ENCODE measurements at places on chromosomes 1 and 21.

DNA sequence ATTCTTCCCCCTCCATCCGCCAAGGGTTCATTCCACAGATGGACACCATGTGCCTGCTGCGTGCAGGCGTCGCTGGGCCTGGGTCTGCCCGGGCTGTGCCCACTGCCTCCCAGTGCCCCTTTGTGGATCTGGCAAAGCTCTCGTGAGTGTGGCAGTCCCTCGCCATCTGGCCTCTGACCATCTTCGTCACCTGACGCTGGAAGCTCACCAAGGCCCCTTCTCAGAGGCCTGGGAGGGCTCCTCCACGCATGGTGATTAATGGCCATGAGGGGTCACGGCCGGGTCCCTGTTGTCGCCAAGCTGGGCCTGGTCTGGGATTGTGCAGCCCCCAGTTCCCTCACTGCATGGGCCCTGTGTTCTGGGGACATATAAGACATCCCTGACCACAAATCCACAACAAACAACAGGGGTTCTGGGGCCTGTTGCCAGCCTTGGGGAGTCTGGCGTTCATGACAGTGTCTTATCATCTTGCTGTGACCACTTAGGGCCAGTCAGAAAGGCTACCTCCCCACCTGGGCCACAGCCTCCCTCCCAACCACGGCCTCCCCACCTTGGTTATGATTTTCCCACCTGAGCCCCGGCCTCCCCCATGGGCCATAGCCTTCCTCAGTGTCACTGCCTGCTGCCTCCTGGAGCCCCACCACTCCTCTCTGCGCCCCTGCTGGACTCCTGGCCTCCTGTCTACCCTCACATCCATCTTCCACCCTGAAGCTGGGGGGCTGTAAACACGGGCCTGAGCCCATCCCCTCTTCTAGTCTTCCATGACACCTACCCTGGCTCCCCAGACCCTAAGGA lies 27.9 kb downstream of the SLC45A1 start:
- DNase-seq = no peak

DNA sequence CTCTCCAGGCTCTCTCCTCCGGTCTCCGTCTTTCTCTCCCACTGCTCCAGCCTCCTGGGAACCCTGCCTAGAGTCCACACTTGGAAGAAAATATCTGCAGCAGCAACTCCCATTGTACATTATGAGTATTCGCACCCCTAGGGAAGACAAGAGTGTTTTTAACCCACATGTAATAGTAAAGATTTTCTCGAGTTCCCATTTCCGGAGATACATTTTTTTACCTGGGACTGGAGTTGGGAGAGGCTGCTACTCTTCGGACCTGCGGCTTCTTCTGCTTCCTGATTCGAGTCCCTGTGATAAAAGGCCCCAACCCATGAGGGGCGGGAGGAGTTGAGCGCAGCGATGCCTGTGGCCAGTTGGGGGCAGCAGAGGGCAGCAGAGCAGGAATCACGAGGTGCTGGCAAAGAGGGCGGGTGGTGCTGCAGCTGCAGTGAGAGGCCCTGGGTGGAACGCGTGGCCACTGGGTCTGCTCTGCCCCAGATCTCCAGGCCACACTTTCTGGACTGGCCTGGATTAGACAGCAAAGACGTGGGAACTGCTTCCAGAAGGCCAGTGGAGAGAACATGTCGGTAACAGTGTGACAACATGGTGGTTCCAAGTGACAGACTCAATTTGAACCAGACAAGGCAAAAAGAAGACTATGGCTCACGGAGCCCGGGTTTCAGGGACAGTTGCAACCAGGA lies 221.0 kb upstream of the CSF3R start:
- DNase-seq = no peak

DNA sequence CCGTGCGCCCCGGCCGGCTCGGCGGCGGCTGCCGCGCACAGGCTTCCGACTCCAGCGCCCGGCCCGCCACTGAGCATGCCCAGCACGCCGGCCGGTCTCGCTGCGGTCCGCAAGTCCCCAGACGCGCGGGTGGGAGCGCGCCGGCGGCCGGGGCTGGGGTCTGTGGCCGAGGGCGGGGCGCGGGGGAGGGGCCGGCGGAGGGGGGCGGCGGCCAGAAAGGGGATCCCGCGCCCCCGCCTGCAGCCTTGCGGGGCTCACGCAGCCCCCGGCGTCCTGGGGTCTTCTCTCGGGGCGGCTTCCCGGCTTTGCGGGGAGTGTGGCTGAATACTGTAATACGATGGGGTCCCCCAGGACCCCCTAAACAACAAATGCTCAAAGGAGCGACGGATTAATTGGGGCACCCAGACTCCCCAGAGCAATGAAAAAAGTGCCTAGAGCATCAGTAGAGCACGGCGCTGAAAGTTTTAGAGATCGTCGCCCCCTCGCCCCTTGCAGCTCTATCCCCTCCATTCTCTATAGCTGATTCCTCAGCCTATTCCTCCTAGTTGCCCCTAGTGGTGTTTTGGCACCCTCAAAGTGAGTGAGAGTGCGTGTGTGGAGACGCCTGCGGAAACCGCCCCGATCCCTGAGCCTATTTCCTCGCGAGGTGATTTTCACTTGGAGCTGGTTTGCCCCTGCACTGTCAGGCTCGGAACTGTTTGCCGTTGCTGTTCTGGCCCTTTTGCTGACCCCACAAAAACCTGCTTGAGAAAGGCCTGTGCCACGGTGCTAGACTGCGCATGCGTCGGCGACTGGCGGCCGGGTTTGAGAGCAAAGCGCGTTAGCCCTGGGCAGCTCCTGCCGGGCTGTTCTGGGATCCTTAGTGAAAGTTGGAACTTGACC lies at the start of gene VAV3:
TSS of gene VAV3 (minus strand) at position 71 of the 882 bp plus-strand sequence. CDS start 311 bp downstream, outside the sequence.
- DNase-seq = peak; percentile 39

DNA sequence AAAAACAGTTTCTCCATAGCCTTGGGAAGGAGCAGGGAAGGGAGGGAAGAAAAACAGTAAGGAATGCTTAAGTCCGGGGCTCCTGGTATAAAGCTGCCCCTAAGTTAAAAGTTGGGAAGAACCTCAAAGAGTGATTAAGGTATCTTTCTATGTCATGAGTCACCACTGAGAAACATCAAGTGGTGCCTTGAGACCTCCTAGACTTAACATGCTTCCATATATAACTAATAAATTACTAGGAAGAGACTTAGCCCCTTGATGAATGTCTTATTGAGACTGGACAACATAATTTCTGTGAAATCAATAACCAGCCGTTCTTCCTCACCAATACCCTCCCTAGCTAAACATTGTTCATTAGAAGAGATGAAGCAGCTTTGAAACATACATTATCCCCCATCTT lies 121.8 kb upstream of the SLC44A3 start:
- DNase-seq = no peak

Data from kidney epithelial cell (primary cell).